ENCODE measurements at places on chromosomes 11 and 22.

DNA sequence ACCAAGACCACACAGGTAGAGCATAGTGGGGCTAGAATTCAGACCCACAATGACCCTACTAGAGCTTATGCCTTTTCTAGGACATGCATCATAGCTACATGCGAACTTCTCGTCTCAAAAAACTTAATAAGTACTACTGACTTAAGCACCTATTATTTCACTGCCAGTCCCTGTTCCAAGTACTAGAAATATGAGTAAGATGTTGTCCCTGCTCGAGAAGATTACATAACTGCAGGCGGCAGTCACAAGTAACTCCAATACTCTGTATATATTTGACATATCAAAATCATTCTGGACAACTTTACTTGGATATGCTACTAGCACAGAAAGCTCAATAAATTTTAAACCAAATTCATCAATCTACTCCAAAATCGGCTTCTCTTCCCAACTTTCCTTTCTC, 235.0 kb downstream of the TTC28 start:
- no peak for DNase-seq

GRCh38 chr11:84103096-84103495, 816.9 kb upstream of the CCDC90B start:
- no peak for DNase-seq

DNA sequence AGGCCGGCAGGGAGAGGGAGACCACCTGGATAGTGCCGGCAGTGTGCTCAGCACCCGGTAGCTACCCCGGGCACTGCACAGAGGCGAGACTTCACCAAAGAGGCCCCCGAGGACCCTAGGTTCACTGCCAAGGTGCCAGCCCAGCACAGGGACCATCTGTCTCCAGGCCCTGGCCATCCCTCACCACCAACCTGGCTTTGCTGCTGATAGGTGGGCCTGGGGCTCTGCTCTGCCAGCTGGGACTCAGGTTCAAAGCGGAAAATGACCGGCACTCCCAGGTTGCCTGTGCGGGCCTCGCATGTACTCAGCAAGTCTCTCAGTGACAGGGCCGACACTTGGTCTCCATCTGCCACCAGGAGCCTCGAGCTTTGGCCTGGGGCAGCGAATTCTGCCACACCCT, 812.2 kb downstream of the BRD1 start:
- no peak for DNase-seq

- no peak for DNase-seq
Measured at GRCh38 chr22:27088026-27088425, 430.6 kb downstream of the MIAT start.

- DNase-seq: no peak
Measured at GRCh38 chr11:2224254-2224653, 46.1 kb downstream of the ASCL2 start.

GRCh38 chr11:104713401-104713800, 184.9 kb downstream of the CASP12 start:
- DNase-seq: no peak

GRCh38 chr22:17851759-17852158, 77.5 kb upstream of the BID start:
- DNase-seq: no peak

All from glomerular endothelial cell (primary cell).